Gastrocnemius medialis (tissue), 4 donors: ENCODE measurements at places on chromosomes 4 and X. TPM values are rescaled to one million over a fixed set of nuclear protein-coding genes. Genes with fewer than 3 reads are reported as not detected.

The GPR143 gene
- not detected for total RNA-seq

The TMPRSS11D gene
- total RNA-seq, result not detected

The CRMP1 gene
- not detected for total RNA-seq

The VCX3A gene
- not detected for total RNA-seq

The PNMA6F gene
- total RNA-seq, result not detected

The PABPC1L2A gene
- total RNA-seq, result not detected

The SSX3 gene
- total RNA-seq, result not detected

The NUP54 gene
- 18.6 TPM for total RNA-seq

The GABRG1 gene
- total RNA-seq, result not detected
